ENCODE measurements at places on chromosomes 3 and 15.
A peak's percentile ranks its signal among the peaks of the same experiment; 100 is the strongest.

GRCh38 chr3:74263031-74263430, 351.4 kb downstream of the CNTN3 start:
- no peaks in the 10 kb centered on the region for H3K4me1 ChIP-seq
- H3K27me3 ChIP-seq, result no peaks in the 10 kb centered on the region
- H3K27ac ChIP-seq, result no peak overlapping the region
- no peak overlapping the region for H3K4me3 ChIP-seq
- H3K36me3 ChIP-seq, result no peaks in the 10 kb centered on the region

GRCh38 chr15:99944131-99944530, 210.9 kb upstream of the LYSMD4 start:
- no peak overlapping the region for H3K4me3 ChIP-seq
- H3K36me3 ChIP-seq, result no peaks in the 10 kb centered on the region
- no peaks in the 10 kb centered on the region for H3K4me1 ChIP-seq
- no peak overlapping the region for H3K27ac ChIP-seq
- DNase-seq, result no peak
- no peaks in the 10 kb centered on the region for H3K27me3 ChIP-seq

GRCh38 chr15:55031727-55032126, 165.0 kb downstream of the RSL24D1 start:
- H3K27ac ChIP-seq, result no peak overlapping the region
- DNase-seq, result no peak
- H3K36me3 ChIP-seq, result no peaks in the 10 kb centered on the region

DNA sequence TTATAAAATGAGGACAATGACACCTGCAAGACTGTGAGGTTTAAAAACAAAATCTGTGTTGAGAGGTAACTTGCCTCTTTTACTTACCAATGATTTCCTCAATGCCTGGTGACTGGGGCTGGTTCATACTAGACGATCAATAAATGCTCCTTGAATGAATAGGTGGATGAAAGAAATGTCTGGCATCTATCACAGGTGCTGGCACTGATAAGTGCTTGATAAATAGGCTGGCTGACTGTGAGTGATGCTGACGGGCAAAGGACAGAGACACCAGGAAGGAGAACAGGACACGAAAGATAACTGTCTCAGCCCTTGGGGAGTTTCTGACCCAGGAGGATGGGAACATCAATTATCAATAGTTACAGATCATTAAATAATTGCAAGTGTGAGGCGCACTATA, 31.9 kb downstream of the RBP2 start:
- no peak for DNase-seq
- H3K4me1 ChIP-seq, result no peaks in the 10 kb centered on the region

DNA sequence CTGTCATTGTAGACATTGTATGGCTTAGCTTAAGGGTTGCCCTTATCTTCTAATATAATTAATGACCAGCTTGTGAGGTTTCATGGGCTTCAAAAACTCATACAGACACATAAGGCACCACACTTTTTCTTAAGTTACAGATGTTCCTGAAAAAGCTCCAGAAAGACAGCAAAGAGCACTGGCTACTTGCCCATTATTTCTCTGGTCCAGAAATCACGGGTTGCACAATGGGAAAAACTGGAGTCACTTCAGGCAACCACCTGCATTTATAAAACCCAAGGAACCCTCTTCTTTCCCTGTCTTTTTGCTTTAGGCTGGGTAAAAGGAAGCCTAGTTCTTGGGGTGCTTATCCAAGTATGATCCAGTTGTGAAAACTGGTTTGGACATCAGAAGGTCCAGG, 2.3 kb upstream of the COL6A6 start:
- no peaks in the 10 kb centered on the region for H3K36me3 ChIP-seq
- no peak overlapping the region for H3K4me3 ChIP-seq
- no peak overlapping the region for H3K27ac ChIP-seq
- peaks cover 52% of the 10 kb centered on the region for H3K27me3 ChIP-seq
- H3K4me1 ChIP-seq, result no peaks in the 10 kb centered on the region
- DNase-seq, result no peak

- peak; percentile 69 for DNase-seq
- H3K4me1 ChIP-seq, result peaks cover 6% of the 10 kb centered on the region
- H3K36me3 ChIP-seq, result no peaks in the 10 kb centered on the region
- no peak overlapping the region for H3K27ac ChIP-seq
- peak overlapping the region; percentile 73 for H3K4me3 ChIP-seq
These were observed 24.4 kb downstream of the NR2F2 start for GRCh38 chr15:96354731-96355567.

DNA sequence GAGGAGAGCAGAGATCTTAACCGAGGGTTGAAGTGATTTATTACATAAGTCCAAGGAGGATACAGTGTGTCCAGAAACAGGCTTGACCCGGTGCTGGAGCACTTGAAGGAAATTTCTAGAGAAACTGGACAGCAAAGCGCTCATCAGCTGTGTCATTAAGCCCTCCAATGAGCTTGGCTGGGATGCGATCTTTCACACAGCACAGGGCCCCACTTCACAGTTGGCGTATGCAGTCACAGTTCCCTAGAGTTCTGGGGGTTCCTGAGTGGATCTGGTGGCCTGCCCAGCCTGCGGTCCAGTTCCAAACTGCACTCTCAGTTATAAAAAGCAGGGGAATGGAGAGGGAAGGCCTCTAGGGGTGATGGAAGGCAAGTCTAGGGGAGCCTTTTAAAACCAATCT, 13.6 kb downstream of the ST8SIA2 start:
- no peak overlapping the region for H3K27ac ChIP-seq
- H3K36me3 ChIP-seq, result no peaks in the 10 kb centered on the region
- H3K4me3 ChIP-seq, result no peak overlapping the region
- H3K4me1 ChIP-seq, result no peaks in the 10 kb centered on the region

DNA sequence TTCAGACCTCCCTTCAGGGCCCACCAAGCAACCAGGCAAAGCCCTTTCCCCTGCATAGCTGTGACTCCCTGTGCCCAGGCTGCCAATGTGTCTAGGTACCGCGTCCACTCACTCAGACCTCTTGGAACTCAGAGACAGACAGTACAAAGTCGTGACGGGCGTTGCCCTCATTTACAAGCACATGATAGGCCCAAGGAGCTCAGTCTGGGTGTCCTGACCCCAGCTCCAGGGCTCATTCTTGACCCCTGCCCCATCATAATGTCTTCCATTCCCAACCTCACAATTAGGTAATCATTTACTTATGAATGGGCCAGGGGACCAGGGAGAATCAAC, 56.0 kb downstream of the KLF13 start:
- no peak overlapping the region for H3K4me3 ChIP-seq
- H3K36me3 ChIP-seq, result no peaks in the 10 kb centered on the region
- DNase-seq, result no peak

DNA sequence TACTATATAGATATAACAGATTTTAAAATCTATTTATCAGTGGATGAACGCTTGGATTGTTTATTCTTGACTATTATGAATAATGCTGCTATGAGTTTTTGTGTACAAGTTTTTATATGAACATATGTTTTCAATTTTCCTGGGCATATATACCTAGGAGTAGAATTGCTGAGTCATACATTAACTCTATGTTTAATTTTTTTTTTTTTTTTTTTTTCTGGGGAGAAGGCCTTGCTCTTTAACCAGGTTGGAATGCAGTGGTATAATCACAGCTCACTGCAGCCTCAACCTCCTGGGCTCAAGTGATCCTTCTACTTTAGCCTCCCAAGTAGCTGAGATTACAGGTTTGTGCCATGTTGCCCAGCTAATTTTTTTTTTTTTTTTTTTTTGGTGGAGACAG, 9.1 kb downstream of the CIDEC start:
- H3K27me3 ChIP-seq, result no peaks in the 10 kb centered on the region
- H3K27ac ChIP-seq, result peak overlapping the region; percentile 54
- H3K36me3 ChIP-seq, result no peaks in the 10 kb centered on the region
- DNase-seq, result peak; percentile 65
- H3K4me3 ChIP-seq, result no peak overlapping the region
- H3K4me1 ChIP-seq, result peaks cover 20% of the 10 kb centered on the region

- H3K4me1 ChIP-seq, result no peaks in the 10 kb centered on the region
- H3K27me3 ChIP-seq, result no peaks in the 10 kb centered on the region
- no peaks in the 10 kb centered on the region for H3K36me3 ChIP-seq
- DNase-seq, result no peak
These were observed at the start of the genes FOXL2 and FOXL2NB for GRCh38 chr3:138946663-138947494. FOXL2 (minus strand) TSS chr3:138947137; CDS start chr3:138946722, 415 bp downstream. FOXL2NB (plus strand) TSS chr3:138947217; CDS start chr3:138947365, 148 bp downstream.

Data from PC-3 (cell line).